ENCODE measurements at places on chromosomes 2 and 18.

DNA sequence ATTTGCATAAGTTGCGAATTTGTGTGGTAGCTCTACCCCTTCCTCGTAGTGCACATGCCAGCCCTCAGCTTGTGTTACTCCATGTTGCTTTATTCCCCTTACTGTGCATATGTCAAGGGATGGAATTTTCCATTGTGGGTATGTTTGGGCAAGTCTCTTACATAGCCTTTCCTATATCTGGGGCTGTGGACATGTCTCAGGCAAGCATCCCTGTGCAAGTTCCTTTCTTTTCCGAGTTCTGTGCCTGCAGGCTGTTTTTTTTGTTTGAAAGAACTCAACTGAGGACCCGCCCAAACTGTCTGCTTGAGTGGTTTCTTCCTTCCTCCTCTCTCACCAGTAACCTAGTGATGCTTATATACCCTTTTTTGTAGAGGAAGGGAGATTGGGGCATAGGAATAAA is 1739.1 kb upstream of the PIK3C3 start:
- DNase-seq: no peak

GRCh38 chr18:49032189-49032584 is 81.4 kb upstream of the SMAD7 start:
- DNase-seq: no peak

DNA sequence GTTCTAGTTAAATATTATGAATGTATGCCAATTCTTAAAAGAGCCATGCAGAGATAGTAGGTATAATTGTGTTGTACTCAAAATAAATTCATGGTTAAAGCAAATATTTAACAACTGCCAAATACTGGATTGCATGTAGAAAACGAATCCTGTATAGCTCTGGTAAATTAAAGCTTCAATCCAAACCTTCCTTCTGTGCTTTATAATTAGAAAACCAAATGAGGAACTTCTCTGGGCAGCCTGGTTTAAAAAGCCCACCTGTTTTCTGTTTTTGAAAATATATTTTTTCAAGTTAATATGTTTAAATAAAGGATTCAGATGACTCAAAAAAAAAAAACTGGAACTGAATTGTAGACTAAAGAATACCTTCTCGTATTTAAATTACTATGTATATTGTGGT is 48.3 kb upstream of the ITGA4 start:
- DNase-seq: no peak

GRCh38 chr2:239443666-239444567 is 43.1 kb upstream of the HDAC4 start:
- no peak for DNase-seq

DNA sequence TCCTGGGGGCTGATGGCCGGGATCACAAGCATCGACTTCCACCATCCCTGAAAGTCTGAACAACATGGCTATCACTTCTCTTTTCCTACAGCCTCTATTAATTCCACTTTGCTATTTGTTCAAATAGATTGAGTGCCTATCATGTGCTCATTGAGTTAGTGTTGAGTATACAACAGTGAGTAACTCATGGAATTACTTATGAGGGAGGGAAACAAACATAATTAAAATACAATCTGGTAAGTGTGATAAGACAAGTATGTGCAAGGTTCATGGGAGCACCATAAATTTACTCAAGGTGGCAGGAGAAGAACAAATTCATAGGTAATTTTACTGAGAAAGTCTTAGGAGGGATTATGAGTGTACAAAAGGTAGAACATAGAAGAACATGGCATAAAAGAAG is 86.4 kb downstream of the MEP1B start:
- no peak for DNase-seq

DNA sequence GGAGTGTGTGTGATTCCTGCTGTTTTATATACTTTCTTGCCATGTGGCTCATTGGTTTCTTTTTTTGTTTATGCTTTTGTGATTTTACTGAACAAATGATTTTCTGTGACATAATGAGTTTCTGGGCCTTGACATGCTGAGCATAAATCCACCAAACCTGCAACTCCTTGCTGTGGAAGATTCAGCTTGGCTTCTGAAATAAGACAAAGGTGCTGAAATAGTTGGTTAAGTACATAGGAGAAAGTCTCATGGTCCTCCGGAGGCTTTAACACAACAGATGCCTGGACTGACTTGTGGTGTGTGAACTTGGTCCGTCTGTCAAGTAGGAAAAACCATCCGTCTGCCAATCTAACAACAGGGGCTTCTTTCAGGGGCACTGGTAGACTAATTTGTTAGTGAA is 315.3 kb upstream of the CXCR4 start:
- no peak for DNase-seq

DNA sequence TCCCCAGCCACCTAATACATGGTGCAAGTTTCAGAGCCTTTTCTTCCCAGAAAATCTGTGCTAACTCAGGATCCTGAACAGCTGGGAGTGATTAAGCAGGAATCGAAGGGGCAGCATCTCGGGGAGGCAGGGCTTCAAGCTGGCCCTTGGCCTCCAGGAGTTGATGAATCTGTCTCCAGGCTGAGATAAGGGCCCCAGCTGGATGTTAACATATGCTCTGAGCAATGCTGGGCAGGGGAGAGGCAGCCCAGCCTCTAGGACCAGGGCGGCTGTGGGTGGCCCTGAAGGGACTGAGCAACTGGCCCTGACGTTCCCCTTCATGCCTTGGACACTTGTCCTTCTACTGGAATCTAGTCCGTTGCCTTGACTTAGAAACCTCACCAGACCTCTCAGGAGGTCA is 84.1 kb upstream of the EPC2 start:
- DNase-seq: no peak

DNA sequence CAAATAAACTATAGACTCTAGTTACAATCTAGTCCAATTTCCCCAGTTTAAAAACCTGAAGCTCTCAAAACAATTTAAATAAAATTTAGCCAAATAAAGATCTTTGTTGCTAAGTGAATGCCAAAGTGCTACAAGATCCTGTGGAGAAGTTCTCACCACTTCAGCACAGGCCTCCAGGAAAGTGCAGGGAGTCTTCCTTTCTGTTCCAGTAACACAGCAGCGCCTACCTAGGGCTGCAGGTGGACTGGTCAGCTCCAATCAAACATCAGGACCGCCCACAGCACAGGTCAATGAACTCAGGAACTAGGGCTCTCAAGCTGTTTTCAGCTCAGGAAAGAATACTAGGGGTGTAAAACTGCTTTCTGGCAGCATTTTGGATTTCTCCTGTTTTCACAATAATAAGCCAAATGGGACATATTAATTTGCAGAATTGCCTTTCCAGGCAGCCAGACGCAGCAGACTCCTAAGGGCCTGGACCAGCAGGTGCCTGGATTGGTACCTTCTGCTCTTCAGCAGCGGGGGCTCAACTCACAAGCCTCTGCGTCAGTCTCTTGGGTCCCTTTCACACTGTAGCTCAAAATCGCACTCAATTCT is 1.5 kb downstream of the FAM110C start:
- no peak for DNase-seq

- DNase-seq: no peak
These were observed 585.7 kb upstream of the GCFC2 start for GRCh38 chr2:76296438-76296837.

DNA sequence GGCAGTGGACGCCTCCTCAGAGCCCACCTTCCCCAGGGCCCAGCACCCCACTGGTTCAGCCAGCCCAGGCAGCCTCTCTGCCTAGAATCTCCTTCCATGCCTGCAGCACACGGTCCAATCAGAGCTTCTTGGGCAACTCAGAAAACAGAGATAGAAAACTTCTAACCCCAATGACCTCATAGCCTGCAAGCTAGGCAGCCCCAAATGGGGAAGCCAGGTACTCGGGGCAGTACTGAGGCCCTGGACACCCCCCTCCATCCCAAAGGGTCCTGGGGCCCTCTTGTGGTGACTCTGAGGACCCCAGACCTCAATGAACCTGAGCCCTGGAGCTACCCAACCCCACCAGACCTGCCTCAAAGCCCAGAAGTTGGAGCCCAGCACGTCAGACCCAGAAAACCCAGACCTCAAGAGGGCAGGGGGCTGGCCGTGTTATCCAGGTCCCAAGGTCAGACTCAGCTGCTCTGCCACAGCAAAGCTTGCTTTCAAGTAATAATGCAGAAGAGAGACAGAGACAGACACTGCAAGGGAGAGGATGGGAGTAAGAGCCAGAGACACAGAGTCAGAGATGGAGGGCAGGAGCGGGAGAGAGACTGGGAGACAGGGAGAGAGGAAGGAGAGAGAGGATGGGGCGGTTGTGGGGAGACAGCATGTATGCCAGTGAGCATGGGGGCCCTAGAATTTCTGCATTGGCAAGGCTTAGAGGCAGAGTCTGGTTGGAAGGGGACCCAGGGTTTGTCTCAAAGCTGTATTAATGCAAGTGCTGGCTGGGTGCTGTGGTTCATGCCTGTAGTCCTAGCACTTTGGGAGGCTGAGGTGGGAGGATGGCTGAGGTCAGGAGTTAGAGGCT is 28.2 kb downstream of the SERTAD2 start:
- DNase-seq: no peak

GRCh38 chr2:216066230-216066629 is 15.4 kb downstream of the PECR start:
- no peak for DNase-seq

DNA sequence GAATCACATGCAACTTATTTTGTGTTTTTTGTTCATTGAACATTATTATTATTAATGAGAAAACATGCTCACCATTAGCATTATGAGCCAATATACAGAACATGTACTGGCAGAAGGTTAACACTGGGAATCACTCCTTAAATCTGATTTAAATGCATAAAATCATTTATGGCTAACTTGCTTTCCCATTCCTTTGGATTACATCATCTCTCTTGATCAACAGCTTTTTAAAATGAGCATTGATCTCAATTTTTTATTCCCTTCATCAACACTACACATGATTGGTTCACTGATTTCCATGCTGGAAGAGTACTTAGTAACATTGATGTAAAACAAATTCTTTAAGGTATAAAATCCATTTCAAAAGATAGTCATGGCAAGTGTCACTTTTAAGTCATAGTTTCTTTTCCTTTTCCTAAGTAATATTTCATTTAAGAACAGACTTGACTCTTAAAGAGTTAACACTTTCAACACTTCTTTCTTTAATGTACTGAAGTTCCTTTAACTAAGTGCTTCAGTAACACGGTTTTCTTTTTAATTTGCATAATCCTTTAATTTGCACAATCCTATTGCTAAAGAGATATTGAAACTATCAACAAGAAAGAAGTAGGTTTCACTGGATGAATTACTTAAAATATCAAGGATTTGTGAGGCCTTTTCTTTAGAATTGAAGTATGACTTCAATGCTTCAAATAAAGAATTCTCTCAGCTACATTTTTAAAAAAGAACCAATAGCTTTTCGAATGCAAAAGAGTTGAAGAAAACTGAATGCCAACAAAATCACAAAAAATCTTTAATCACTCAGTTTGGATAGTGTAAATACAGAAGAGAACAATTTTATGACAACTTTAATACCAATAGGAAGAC is 24.9 kb upstream of the BUB1 start:
- DNase-seq: no peak

DNA sequence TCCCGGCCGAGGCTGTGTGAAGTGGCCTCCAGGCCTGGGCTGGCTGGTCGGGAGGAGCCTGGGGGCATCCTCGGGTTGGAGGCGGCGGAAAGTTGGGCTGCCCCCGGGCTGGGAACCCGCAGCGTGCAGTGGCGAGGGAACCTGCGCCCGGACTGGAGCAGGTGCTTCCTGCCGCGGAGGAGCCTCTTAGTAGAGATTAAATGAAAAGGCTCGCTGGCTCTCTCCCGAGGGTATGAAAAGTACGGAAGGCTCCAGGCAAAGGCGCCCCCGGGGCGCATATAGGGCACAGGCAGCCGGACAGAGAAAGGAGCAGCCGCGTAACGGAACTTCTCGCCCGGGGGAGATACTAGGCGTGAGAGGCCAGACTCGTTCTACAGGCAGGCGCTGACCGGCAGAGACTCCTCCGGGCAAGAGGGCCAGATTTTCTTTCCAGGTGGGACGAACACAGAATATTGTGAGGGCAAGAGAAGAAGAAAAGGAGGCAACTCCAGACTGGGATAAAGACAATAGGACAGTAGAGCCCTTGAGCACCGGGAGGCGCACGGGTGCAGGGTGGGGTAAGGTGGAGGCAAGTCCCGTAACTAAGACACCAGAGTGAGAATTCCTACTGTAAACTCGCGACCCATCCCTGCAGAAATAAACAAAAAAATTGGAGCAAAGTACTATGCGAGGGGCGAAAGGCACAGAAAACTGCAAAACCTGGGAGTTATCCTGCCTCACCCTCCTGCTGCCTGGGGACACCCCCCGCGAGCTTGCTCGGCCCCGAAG is 816 bp downstream of the CDH2 start:
- DNase-seq: peak; percentile 51

DNA sequence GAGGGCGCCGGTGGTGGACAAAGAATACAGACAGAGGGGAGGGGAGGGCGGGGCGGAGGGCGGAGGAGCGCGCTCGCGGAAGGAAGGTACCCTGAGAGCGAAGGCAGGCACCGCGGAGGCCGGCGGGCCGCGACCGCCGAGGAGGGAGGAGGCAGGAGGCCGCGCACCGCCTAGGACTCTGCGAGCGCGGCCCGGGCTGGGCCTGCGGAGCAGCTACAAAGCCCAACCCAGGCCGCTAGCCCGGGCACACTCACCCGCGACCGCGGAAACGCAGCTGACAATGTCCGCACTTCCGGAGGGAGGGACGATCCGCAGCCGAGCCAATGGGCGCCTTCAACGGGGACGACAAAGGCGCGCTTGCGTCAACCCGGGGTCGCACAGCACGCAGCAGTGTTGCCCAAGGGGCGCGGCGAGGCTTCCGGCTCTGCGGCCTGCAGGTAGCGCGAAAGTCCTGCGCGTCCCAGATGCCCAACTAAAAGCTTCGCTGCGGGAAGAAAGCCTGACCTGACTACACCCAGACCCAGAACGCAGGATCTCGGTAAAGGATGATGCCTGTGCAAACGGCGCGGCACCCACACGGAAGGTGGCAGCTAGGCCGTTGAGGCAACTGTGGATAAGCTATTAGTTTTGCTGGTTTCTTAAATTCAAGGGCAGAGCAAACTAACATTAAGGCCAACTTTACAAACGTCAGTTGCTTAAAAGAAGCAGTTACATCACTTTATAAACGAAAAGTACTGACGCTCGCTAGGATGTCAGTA is at the start of gene C18orf32:
Gene C18orf32, minus strand, starts transcription at position 282 of the 758 bp plus-strand sequence. CDS start 3,486 bp downstream, outside the sequence.
- DNase-seq: peak; percentile 91

DNA sequence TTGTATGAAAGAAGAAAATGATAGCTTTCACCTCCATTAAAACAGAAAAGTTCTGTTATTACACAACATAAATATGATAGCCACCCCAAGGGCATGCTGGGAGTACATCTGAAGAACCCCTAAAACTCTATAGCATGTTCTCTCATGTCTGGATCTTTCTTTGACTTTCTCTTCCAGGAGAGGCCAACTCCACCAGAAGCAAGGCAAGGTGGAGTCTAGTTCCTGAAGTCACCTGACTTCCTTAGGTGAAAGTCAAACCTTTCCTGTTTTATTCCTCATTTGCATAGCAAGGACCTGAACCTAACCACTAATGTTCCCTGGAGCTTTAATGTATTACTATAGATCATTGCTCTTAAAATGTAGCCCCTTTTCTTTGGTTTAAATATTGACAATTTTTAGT is 5.7 kb downstream of the STAT1 start:
- no peak for DNase-seq

DNA sequence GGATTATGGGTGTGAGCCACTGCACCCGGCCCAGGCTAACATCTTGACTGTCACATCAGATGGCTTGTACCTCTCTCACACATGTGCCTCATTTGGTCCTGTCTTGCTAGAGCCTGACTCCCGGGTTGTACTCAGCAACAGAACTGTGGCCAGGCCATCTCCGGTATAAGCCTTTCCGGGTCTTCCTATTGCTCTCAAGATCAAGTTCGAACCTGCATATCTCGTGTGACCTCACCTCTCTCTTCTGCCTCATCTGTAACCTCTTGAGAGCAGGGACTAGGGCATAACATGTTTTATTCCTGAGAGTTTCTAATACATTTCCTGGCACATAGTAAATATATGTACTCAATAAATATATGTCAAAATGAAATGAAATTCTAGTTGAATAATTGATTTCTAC is 114.0 kb downstream of the ACAA2 start:
- DNase-seq: no peak
